ENCODE measurements at places on chromosomes 2 and 18.

DNA sequence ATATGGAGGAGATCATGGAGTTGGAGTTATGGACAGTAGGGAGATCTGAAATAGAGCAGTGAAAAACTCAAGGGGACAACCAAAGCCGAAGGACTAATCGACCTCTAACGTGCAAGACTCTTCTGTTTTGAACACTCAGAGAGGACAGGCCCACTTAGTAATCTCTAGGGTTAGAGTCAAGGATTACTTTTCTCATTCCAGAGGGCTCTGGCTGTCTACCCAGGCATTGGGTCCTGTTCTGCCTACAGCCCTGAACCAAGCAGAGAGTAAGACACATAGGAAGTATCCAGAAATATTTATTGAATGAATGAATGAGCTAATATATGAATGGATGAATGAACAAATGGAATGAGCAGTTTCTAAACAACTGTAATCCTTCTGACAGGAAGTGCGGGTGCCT lies 50.3 kb upstream of the PKDCC start:
- DNase-seq, result no peak

DNA sequence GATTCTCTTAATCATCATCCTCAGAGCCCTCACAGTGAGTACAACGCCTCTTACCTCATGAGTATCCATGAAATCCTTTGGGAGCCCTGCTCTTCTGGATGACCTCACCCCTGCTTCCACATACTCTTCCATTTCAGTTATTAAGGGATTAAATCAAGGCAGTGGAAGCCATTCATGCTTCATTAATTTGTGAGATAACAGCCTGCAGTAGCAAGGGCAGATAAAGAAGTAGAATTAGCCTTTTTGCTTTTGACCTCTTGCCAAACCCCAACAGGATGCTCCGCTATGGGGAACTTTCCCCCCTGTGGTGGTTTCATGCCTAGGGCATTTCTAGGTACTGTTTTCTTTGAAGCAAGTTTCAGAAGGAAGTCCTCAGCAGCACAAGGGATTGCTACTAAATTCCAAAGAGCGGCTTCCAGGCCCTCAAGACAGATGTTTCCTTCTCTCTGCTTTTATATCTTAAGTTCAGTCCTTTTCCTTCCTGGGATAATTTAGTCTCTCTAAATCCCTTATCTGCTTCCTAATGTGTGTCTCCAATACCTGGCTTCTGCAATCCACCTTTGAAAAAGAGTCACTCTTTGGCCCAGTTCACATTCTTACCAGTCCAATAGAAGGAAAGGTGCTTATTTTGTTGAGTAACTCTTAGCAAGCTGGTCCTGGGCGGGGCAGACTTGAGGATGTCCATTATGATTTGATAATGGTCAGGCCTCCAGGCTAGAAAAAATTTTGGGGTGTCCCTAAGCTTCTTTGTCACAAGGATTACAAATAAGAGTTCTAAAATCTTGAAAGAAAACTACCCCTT lies 76.9 kb downstream of the MYO1B start:
- peak; percentile 86 for DNase-seq

GRCh38 chr18:72160510-72161445 lies 383.4 kb downstream of the CBLN2 start:
- DNase-seq, result no peak

DNA sequence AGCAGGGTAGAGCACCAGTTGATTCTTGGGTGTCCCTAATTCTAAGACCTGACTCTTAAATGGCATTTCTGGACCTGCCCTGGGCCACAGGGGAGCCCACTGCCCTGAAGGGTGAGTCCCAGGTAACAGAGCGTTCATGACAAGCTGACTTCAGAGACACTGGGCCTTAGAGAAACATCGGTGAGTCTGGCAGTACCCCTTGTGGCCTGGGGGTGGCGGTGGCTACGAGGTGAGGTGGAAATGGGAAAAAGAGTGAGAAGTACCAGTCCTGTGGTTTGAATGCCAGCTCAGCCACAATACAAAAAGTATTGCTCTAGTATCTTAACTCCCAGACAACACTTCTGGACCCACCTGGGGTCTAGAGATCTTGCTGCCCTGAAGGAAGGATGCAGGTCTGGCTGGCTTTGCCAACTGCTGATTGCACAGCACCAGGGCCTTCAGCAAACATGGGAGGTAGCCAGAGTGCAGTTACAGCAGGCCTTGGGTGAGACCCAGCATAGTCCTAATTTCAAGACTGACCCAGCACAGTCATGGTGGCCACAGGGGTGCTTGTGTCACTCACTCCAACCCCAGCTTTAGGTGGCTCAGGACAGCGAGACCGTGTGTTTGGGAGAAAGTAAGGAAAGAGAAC lies 44.5 kb downstream of the USP34 start:
- peak; percentile 57 for DNase-seq

DNA sequence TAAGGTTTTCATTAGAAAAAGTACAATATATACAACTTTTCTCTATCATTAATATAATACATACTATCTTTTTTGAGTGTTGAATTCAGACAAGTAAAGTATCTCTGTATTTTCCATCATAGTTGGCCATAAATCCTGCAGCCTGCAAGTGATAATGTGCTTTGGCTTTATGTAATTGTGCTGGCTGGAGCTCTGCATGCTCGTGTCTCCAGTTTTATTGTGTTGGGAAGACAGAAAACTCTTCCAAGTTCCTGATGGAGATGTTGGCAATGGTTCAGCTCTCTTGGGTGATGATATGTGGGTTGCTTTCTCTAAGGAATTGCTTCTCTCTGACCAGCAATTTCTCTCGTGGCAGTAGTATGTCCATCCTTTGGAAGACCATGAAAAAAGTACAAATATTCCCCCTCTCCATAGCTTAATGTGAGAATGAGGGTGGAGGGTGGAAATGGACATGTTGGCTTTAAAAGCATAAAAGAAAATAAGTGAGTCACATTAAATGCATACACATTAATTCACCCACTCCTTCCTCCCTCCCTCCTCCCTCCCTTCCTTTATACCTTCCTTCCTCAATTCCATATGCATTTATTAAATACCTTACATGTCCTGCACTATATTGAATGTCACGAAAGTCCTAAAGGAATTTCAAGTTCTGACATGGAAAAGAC lies 344.2 kb downstream of the MTX2 start:
- DNase-seq, result no peak

DNA sequence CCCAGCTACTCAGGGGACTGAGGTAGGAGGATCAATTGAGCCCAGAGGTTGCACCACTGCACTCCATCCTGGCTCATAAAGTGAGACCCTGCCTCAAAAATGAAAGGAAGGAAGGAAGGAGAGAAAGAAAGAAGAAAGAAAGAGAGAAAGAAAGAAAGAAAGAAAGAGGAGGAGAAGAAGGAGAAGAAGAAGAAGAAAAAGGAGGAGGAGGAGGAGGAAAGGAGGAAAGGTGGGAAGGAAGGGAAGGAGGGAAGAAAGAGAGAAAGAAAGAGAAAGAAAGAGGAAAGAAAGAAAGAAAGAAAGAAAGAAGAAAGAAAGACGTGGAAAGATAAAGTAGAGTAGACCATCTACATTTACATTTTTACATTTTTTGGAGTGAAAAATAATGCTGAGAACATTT lies 39.8 kb downstream of the FAM124B start:
- no peak for DNase-seq

DNA sequence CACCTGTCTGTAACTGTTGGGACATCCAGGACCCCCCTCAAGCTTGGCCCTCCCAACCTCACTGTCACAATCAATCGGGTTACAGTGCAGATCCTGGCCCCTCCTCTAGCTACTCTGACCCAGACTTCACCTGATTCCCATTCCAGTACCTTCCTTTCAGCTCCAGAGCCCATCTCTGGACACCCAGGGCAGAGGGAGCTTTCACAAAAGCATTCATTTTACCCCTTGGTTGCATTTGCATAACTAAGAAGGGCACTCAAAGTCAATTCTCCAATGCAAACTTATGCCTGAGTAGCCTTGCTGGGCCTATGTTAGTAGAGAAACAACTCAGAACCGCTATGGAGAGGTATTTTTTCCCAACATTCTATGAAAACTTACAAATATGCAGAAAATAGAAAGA lies 7.4 kb downstream of the ZAP70 start:
- DNase-seq, result no peak

DNA sequence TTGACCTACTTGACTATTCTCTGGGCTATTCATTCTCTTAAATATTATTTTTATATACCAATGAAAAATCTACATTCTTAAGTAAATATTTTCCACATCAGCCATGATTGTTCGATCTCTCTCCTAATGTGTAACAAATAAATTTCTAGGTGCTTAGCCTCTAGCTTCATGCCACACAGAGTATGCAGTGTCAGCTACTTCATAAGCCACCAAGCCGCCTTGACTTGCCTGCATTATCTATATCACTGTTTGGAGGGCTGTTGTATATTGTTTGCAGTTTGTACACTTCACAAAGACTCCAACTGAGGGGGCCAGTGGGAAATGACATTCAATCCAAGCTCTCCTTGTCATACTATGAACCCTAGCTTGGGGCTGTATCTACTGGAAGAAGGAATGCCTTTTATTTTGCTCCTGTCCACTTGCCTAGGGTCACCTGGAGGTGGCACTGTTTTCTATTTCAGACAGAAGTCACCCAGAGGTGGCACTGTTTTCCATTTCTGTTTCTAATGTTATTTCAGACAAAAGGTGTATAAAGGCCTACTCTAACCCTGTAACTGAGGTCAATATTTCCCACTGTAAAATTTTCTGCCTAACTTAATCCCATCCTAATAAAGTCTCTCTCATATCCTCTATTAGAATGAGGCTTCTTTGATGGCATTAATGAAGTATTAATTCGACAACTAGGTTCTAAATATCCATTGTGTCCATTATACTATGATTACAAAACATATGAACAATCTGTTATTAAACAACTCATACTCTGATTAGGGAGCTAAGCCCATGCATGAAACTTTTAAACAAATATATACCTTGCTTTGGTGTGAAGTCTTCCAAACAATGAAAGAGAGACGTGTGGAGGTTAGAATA lies 36.4 kb downstream of the COL5A2 start:
- DNase-seq, result peak; percentile 80

GRCh38 chr2:225334514-225334913 lies 65.0 kb upstream of the NYAP2 start:
- DNase-seq, result no peak

DNA sequence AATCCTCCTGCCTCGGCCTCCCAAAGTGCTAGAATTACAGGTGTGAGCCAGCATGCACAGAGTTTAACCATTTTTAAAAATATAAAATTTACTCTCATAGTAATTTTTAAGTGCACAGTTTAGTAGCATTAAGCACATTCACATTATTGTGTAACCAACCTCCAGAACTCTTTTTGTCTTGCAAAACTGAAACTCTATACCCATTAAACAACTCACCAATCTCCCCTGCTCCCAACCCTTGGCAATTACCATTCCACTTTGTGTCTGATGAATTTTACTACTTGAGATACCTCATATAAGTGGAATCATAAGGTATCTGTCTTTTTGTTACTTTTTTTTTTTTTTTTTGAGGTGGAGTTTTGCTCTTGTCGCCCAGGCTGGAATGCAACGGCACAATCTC lies 112.5 kb downstream of the BMPR2 start:
- no peak for DNase-seq

- DNase-seq, result peak; percentile 39
Observed at GRCh38 chr2:62409442-62409841, 96.6 kb downstream of the TMEM17 start.

GRCh38 chr18:60266558-60266957 lies 106.0 kb downstream of the MC4R start:
- DNase-seq, result no peak

DNA sequence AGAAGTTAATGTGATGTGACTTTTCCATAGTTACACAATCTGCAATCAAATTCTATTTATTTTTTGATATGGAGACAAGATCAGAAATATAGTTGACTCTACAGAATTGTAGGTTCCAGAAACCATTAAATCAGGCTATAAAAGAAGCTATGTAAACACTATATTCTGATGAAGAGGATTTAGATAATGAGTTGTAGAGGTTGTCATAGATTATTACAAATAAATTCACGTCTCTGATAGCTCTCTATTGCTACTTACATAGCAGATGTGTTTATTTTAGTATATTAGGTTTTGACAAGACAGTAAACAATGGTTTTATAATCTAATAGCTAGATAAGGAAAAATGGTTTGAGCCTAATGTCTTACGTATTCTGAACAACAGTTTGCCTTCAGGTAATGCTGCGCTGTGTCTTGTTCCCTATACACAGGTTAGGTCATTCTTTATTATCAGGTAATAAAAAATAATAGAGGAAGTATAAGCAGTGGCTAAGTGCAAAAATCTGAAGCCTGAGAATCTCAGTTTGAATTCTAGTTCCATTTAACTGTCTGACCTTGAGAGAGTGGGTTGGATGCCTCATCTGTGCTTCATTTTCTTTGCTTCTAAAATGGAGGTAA lies 93.4 kb downstream of the PPP1R1C start:
- DNase-seq, result no peak

GRCh38 chr2:29420464-29420863 lies 305.2 kb downstream of the CLIP4 start:
- DNase-seq, result no peak

GRCh38 chr2:229474125-229474524 lies 203.0 kb upstream of the PID1 start:
- no peak for DNase-seq

DNA sequence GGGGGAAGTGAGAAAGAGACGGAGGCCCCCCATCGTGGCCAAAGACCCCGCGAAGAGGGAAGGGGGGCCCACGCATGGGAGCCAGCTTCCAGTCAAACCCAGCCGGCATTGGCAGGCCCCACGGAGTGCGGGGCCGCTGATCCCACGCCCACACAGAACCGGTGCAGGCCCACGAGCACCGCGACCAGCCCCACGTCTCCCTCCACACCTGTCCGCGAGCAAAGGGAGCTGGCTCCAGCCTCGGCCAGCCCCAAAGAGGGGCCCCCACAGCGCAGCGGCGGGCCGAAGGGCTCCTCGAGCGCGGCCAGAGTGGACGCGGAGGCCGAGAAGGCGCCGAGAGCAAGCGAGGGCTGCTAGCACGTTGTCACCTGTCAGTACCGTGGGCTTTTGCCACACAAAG lies 125.0 kb upstream of the TWIST2 start:
- no peak for DNase-seq

DNA sequence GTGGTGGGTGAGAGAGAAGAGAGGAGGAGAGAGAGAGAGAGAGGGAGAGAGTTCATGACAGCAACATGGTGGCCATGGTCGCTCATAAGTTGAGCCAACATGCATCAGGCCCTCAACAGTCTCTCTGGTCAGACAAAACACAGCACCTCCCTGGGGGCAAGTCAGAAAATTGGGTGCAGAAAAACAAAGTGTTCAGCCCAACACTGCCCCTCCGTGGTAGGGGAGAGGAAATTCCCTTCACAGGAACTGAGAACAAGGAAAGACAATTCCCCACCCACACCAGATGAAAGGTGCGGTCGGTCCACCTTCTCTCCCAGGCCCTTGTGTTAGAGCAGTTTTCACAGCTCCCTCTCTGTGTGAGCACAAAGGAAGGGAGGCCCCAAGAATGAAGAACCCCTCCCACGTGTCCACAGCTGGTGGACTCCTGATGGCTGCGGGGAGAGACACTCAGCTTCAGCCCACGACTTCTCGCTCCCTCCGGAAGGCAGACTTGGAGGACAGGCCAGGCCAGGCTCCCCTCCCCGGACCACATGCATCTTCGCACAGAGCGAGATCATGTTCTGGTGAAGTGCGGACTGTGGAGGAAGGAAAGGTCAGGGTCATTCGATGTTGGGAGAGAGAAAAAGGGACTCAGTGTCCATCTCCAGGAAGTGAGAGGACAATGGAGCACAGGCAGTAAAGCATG lies 181.7 kb downstream of the ANAPC1 start:
- peak; percentile 76 for DNase-seq

GRCh38 chr2:62457556-62457955 lies 48.4 kb downstream of the TMEM17 start:
- no peak for DNase-seq

- DNase-seq, result no peak
Observed at GRCh38 chr18:33647365-33647764, 69.3 kb downstream of the ASXL3 start.
